ENCODE measurements at places on chromosomes 16 and 17.

- no peak for DNase-seq
Measured at GRCh38 chr17:35212668-35213067, 18.5 kb upstream of the SLC35G3 start.

DNA sequence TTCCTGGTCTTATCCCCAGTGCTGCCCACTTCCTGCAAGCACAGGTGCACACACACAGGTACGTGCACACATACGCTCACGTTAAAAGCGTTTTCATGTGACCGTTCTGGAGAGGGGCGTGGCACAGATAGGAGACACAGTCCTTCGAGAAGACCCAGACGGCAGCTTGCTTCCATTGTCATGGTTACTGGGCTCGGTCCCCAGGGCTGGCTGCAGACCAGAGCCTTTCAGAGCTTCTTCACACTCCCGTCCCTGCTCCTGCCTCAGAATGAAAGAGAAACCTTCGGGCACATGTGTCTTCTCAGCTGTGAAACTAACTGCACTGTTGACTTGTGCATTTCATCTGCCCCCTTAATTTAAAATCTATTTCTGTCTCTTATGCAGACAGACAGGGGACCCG, 154.2 kb downstream of the PITPNC1 start:
- DNase-seq = peak; percentile 75

DNA sequence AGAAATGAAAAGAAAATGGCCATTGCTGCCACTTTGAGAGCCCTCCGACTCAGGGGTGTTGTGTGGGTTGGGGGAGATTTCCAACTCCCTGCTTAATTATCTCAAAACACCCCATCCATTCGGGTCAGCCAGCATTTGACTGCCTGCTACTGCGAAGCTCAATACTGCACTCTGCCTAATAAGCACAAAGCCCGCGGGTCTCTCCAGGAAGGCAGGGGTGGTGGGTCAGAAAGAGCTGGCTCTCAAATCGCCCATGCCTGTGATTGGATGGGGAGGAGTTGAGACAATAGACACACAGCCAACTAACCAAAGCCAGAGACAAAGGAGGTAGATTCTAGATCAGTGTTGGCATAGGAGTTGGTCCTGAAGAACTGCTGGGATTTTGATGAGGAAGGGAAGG, 2.3 kb upstream of the XAF1 start:
- DNase-seq = no peak

- DNase-seq = no peak
Measured at GRCh38 chr17:37818689-37819088, 73.8 kb upstream of the HNF1B start.

DNA sequence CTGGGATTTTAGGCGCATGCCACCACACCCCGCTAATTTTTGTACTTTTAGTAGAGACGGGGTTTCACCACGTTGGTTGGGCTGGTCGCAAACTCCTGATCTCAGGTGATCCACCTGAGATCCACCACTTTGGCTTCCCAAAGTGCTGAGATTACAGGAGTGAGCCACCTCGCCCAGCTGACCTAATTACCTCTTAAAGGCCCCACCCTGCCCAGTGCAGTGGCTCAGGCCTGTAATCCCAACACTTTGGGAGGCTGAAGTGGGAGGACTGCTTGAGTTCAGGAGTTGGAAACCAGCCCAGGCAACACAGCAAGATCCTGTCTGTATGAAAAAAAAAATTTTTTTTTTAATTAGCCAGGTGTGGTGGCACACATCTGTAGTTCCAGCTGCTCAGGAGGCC, 2.9 kb upstream of the COASY start:
- no peak for DNase-seq

- DNase-seq = no peak
Measured at GRCh38 chr17:35906191-35906925, 24.2 kb downstream of the RDM1 start.

DNA sequence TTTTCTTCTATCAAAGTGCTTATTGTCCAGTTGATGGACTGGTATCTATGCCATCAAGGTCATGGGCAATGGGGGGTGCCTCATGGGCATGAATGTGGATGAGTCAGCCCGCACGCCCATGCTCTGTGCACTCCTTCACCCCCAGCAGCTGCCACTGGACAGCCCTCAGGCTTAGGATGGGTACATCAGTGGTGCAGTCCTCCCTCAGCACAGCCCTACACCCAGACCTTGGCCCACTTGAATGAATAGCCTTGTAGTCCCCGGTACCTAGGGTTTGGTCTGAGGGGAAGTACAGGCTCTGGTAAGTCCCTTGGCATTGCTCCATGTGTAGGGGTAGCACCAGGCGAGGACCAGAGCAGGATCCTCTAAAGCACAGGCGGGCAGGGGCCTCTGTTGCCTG, 10.4 kb upstream of the GNA13 start:
- no peak for DNase-seq

DNA sequence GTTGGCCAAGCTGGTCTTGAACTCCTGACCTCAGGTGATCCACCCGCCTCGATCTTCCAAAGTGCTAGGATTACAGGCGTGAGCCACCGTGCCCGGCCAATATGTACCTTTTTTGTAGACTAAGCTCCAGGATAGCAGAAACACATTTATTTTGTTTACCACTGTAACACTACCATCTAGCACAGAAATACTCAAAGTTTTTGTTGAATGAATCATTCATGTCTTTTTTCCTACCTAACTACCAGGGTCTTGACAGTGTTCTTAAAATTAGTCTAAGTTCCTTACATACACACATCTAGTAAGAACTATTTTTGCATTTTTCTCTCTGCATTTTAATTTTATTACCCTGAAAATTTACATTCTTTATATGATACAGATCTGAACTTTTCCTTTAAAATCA, 44.4 kb downstream of the AKAP10 start:
- no peak for DNase-seq

DNA sequence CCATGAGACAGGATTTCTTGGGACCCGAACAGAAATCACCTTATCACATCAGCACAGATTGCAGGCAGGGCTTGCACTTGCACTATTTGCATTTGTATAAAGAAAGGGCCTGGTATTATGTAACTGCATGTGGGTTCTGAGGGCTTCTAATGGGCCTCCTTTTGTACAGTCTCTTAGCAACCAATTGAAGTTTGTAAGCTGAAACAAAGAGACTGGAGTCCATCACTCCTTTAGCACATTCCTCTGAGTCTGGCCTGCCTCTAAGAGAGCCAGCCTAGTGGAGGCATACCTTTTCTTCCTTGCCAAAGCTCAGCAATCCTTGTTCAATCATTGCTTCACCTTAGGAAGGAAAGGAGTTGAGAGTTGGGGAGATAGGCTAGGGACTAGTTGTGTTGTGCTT, 387.1 kb downstream of the XYLT1 start:
- peak; percentile 75 for DNase-seq

DNA sequence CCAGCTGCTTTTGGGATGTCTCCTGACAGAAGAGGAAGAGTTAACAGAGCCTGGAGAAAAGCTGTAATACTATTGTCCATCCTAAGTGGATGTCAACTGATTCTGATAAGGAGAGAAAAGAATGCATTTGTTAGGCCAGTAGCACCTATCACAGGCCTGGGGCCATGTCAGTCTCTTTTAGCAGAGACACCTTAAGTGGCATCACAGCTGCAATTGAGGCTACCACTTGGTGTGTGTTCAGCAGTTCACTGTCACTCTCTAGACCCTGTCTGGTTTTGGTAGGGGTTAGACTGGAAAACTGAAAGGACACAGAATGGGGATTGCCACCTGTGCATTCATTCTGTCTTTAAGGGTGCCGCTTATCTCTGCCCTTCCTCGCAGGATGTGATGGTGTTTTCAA, 42.0 kb downstream of the PSMD12 start:
- peak; percentile 14 for DNase-seq

DNA sequence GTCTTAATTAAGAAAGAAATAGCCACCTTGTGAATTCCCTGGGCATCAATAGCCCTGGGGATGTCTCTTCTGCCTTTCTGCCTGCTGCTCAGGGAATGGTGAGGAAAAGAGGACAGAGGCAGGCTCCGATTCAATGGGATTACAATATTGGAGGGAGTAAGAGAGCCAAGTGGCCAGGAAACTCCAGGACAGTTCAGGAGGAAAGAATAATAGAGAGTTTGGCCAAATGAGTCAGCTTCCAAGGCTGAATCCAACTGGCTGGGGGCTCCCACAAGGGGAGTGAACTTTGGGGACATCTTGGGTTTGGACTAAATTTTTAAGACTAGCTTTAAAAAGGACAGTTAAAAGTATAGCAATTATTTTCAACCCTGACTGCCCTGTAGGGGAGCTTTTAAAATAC, 235.8 kb upstream of the ASIC2 start:
- no peak for DNase-seq

- DNase-seq = no peak
Measured at GRCh38 chr16:1050516-1050915, 22.0 kb upstream of the SSTR5 start.

DNA sequence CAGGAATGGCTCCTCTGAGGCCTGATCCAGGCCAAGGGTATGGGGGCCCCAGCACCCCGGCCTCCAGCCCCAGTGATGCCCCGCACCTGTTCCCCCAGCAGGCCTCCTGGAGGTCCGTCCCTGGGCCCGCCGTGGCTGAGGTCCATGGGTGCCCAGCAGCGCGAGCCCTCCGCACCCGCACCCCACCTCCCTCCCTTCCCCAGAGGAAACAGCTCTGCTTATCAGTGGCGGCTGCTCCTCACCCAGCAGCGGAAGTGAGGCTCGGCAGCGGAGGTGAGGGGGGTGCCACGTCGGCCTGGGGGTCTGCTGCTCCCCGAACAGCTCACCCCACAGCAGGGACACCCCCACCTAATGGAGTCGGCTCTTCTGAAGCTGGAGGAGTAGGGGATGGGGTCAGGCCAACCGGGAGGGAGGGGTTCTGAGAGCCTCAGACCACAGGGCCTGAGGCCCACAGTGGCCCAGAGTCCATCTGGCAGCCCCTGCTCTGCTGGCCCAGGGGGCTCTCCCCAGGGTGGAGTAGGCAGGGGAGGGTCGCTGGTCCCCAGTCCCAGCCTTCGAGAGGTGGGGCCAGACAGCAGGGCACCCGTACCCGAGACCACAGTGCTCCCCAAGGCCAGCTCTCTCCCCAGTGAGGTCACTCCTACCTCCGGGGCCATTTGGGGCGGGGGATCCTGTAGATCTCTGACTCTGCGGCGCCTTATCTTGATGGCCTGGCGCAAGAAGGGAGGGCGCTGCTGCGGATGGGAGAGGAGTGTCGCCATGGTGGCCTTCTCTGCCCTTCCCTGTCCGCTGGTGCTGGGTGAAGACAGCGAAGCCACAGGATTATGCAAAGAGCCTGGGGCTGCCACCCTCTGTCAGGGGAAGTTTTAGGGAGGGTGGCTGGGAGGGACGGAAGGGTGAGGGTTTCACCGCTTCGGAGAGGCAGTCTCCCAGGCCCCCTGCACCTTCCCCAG, at the start of gene UNC13D:
Gene UNC13D, minus strand, starts transcription at position 828 of the 953 bp plus-strand sequence. Its CDS starts 67 bp downstream, at position 761.
- peak; percentile 60 for DNase-seq

GRCh38 chr16:14063618-14064581, 7.2 kb upstream of the MRTFB start:
- DNase-seq = no peak

- DNase-seq = no peak
Measured at GRCh38 chr16:3832668-3833067, 47.8 kb downstream of the CREBBP start.

DNA sequence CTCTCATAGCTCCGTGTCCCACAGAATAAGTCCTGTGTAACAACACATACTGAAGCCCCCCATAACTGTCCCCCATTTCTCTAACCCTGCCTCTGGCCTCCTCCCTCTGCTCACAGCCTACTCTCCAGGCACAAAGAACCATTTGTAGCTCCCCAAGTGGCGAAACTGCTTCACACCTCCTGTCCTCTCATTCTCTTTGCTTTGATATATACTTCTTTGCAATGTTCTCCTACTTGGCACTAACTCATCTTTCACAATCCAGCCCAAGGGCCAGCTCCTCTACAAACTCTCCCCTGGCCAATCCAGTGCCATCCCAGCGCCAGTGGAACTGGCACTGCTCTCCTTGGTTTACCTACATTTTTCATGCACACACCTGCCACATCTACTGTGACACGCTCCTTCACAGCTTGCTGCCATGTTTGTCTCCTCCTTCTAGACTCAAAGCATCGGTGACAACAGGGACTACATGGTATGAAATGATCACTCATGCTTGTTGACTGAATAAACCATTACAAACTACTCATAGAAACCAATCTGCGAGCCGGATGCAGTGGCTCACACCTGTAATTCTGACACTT, 12.8 kb downstream of the CYTH1 start:
- DNase-seq = no peak

GRCh38 chr17:81365601-81366585, 29.4 kb upstream of the BAHCC1 start:
- DNase-seq = peak; percentile 29

DNA sequence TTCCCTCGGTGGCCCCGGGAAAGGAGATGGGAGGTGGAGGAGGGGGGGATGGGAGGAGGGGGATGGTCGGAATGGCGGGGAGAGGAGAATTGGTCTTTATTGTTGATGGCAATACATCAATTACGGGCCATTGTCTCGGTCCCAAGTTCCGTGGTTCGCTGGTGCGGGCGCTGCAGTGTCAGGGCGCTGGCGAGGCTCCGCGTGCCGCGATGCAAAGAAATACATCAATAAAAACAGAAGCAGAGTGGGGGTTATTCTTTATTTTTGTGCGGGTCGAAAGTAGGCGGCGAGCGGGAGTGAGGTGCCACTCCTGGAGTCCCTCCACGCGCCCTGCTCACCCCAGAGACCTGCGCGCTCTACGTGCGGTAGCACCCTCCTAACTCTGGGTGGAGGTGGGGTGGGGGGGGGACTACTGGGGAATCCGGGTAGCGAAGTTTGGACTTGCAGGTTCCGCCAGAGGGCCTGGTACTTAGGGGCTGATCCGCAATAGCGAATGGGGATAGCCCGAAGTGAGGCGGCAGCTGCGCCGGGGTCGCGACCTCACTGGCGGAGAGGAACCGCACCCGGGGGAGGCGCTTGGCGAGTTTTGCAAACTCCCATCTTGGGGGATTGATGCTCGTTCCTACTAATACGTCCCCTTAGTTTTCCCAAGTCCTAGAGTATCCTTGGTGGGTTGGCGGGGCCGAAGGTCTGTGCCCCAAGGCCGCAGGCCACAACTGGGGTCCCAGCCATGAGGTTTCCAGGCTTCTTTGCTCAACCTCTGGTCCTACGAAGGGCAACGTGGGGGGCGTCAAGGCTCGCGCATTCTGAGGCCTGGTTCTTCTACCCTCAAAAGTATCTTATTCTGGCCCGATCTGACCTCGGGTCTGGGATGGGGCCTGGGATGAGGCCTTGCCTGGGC, 3.5 kb upstream of the SALL1 start:
- DNase-seq = peak; percentile 77
